ENCODE measurements at places on chromosomes 2 and 18.

DNA sequence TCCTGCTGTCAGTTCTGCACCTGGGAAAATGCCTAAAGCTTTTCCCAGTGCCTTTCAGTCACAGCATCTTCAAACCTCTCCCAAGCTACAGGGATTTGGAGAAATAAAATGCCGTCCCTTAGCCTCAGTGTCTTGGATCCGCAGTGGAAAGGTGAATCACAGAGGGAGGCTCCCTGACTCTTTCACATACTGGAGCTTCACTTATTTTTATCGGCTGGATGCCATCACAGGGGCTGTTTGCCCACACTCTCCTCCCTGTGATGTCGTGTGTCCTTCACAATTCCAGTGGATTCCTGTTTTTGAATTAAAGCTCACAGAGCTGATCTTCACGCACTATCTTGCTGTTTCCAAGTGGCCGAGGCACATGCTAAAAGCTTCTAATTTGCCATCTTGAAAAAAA lies 1303.1 kb upstream of the DDX18 start:
- no peak for DNase-seq

DNA sequence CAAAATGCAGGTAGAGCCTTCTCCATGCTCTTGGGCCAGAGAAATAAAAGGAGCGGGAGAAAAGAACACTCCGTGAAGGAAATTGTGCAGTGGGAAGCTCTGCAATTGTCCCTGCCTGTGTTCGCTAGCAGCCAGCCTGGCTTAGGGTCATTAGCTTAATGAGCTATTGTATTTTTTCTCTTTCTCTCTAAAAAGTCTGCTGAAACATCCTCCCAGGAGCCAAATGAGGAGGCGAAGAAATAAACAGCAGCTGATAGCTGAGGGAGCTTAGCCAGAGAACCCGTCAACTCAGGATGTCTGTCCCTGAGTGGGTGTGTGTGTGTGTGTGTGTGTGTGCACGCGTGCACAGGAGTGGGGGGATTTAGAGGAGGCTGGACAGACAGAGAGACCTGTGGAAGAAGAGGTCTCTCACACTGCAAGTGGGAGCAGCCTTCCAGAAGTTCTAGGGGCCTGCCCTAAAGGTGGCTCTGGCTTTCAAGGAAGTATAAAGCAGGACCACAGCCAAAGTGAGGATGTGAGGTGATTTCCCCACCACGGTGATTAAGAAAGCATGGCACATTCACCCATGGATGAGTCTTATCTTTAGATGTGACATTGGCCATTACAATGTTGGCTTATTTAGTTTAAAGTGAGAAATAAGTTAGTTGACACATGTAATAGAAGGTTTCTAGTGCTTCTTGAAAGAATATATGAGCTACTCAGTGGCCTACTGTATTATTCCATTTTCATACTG lies 690.4 kb downstream of the RNF144A start:
- DNase-seq, result no peak

GRCh38 chr2:138009622-138010021 lies 45.3 kb downstream of the HNMT start:
- no peak for DNase-seq

DNA sequence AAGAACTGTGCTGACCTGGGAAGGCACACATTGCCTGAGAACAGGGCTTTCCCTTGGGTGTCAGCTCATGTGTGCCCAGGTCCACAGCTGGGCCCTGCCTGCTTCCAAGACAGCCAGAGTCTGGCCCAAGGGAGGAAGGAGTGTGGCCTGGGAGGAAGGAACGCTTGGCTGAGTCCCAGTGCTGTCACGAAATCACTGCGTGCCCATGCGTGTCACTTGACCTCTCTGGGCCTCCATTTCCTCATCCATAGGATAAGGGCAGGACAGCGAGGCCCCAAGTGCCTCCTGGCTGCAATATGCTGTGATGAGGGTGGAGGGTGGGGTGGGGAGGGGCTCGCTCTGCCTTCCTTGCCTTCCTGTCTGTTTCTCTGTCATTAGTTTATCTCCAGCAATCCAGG lies 642 bp upstream of the KCNK3 start:
- DNase-seq, result no peak

GRCh38 chr2:174711206-174711605 lies 53.1 kb downstream of the CHRNA1 start:
- DNase-seq, result no peak

- peak; percentile 72 for DNase-seq
Measured at GRCh38 chr2:207474863-207475485, 54.8 kb upstream of the CREB1 start.

- DNase-seq, result no peak
Measured at GRCh38 chr18:63309422-63309821, 10.1 kb downstream of the BCL2 start.

GRCh38 chr2:205629091-205629776 lies 53.1 kb upstream of the NRP2 start:
- DNase-seq, result no peak

DNA sequence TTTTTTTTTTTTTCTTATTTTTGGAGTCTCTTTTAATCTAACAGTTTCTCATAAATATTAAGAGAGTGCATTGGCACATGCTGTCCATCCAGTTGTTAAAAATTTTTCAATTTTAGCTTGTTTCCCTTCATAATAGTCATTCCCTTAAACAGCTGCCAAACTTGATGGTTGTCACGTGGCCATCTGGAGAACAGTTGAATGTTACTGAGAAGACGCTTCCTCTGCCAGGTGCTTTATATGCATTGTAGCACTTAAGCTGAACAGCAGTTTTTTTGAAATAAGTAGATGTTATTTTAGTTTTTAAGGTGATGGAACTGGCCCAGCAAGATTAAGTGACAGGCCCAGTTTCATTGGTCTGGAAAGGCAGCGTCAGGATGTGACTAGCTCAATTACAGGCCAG lies 3.3 kb downstream of the SMARCAL1 start:
- no peak for DNase-seq

- DNase-seq, result no peak
Measured at GRCh38 chr18:8253944-8254343, 355.3 kb upstream of the RAB12 start.

GRCh38 chr18:70243131-70243929 lies 37.8 kb upstream of the RTTN start:
- DNase-seq, result no peak

DNA sequence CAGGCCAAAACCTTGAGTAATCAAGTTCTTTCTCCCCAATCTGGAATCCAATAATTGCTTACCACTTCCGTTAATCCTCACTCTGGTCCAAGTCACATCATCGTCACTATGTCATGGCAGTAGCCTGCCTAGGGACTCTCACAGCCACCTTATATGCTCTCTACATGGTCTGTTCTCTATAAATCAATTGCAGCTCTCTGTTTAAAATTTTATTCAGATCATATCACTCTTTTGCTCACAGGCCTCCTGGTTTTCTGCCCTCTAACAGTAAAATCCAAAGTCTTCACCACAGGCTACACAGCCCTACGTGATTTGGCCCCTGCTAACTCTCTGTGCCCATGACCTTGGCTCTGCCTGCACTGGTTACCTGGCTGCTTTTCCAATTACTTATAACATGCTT lies 188.7 kb downstream of the STK39 start:
- DNase-seq, result no peak

- DNase-seq, result no peak
Measured at GRCh38 chr2:223047260-223047761, 4.7 kb upstream of the KCNE4 start.

DNA sequence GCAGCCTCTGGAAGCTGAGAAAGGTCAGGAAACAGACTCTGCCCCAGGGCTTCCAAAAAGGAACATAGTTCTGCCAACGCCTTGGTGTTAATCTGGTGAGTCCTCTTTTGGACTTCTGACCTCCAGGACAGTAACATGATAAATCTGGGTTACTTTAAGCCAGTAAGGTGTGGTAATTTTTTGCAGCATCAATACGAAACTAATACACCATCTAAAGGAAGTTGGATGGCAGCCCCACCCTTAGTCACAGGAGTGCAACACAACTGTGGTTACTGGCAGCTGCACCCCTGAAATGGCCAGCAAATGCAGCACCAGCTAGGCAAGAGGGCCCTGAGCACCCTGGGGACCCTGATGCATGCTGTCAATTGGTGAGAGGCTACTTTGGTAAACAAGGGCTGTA lies 25.8 kb downstream of the CREG2 start:
- DNase-seq, result peak; percentile 13

- DNase-seq, result no peak
Measured at GRCh38 chr2:178119179-178119922, 7.1 kb downstream of the RBM45 start.

DNA sequence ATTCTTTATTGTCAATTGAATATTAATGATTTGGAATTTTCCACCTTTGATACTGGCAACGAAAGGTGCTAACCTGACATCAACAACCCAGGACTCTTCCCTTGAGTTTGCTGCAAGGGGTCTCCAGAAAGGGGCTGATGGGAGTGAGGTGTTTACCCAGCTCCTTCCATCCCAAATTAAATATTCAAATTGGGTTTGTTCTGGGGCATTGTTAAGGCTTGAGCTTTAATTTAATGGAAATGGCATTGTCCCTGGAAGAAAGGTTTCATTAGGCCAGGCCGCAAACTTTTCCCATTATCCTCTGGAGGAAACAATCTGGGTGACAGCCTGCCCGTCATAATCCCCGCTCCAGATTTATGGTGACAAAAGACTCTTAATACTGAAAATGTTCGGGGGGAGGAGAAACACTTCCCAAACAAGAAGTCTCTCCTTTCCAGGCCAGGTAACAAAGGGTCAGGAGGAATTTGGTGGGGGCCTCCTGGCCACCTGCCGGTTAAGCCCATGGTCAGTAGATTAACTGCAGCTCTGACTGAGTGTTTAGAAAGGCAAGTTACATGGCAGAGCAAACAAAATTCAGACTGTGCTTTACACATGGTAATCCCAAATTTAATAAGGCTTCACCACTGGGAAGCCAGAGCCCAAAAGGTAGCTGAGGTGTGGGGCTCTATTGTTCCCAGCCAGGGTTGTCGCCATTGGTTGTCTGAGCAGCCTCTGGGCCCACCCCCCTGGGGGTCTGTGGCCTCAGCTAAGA lies 151.4 kb upstream of the SIX3 start:
- no peak for DNase-seq

DNA sequence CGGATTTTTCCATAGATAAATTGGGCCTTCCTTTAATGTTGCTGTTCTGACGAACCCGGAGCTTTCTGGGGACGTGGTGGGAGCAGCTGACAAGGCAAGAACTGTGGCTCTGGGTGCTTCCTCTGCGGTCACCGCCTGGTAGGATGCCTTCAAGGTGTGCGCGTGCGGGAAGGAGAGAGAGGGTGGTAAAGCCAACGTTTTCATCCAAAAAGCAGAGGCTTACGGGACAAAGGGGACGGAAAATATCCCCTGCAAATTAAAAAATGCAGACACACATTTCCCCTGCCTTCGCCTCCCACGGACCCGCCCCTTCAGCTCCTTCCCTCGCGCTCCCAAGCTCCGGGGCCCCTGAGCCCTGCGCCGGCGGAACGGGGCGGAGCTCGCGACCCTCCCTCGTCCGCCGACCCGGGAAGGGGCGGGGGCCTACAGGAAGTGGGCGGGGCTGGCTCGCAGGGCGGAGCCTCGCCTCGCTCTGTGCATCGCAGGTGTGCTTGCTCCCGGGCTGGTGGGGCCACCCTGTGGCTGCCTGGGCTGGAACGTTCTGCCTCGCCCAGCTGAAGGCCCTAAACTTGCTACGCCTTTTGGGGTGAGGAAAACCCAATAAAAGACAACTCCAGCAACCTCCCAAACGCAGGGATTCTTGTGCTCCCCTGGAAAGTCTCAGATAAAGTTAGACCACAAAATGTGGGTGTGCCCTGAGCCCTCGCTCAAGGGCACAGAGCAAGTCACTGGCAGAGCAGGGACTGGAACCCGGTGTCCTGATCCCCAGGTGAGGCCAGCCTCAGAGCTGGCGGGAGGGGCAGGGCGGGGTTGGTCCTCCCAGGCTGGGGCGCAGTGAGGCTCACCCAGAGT lies 25.4 kb upstream of the SLC66A3 start:
- peak; percentile 79 for DNase-seq

- peak; percentile 78 for DNase-seq
Measured at GRCh38 chr2:197803033-197803444, 1.4 kb upstream of the PLCL1 start.

GRCh38 chr2:138447889-138448570 lies 53.5 kb upstream of the SPOPL start:
- DNase-seq, result peak; percentile 56

- no peak for DNase-seq
Measured at GRCh38 chr2:30679426-30680088, 127.7 kb downstream of the CAPN13 start.

- DNase-seq, result no peak
Measured at GRCh38 chr2:144165599-144166250, 354.2 kb downstream of the ZEB2 start.

- peak; percentile 31 for DNase-seq
Measured at GRCh38 chr2:159933727-159934049, 128.7 kb downstream of the PLA2R1 start.

DNA sequence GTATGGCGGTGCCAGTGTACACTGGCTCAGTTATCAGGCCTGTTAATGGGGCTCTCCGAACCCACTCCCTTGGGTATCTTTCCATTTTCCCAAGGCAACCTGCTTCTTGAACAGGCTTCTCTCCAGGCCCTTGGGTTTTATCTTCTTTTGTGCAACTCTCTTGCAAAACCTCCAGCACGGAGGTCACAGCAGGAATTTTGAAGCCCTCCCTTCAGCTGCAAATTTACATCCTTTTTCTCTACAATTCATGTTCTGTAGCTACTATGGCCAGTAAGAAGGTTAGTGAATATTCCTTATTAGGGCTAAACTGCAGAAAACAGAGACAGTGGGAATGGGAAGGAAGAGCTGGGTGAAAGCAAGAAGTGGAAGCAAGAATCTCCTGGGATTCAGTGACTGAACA lies 10.4 kb upstream of the NPAS2 start:
- no peak for DNase-seq

DNA sequence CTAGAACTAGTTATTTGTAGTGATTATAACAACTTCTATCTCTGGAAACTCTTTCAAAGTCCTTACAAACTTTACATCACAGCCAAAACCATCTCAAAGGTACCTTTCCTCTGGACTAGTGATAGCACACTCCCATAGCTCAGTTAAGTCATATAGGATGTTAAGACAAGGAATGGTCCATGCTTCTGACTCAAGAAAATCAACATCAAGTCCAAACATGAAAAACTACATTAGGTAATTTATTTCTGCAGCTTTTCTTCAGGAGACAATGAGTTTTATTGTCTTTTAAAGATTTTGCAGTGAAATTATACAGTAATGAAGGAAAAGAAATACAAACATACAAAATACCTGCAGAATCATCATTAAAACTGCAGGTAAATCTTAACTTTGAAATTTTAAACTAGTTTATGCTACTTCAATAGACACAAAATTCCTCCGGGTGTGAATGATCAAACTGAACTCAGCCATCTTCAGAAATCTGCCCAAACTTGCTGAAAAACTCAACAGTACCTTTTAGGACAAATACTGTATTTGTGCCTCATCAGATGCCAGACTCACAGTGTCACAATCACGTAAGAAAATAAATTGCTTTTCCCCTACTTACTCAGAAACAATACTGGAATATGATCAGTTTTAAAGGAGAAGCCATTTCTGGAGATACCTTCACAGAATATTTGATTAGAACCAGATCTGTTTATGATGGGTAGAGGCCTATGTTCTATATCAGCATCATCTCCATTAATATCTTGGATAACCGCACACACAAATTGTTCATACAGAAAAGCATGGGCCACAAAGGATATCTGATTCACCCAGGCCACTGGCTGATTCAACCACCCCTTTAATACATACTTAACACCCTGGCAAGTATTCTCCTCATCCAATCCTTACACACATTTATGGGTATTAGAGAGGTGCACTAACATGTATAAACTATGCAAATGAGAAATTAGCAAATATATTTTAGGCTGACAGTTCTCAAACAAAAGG lies 2.6 kb downstream of the TMEM131 start:
- DNase-seq, result no peak

- no peak for DNase-seq
Measured at GRCh38 chr2:157764386-157764785, 111.7 kb downstream of the ACVR1 start.

GRCh38 chr18:37222354-37222998 lies 343.1 kb downstream of the CELF4 start:
- DNase-seq, result no peak

GRCh38 chr18:48959921-48960920 lies 9.5 kb upstream of the SMAD7 start:
- DNase-seq, result no peak
